Spinal cord (tissue), 10 donors: ENCODE measurements at places on chromosomes 6 and 20.

DNA sequence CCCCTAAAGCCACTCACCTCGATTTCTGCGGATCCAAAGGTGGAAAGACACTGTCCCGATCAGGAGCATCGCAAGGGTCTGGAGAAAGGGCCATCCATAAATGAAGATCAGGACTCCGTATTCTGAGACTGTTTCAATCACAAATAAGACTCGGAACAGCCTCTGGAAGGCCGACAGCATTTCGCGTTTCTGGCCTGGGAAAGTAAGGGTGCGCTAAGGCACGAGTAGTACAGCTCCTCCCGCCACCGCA lies 44.6 kb downstream of the DPPA5 start:
- no peak for DNase-seq

- DNase-seq, result no peak
Observed at GRCh38 chr6:150363733-150364132, 5.1 kb upstream of the IYD start.

DNA sequence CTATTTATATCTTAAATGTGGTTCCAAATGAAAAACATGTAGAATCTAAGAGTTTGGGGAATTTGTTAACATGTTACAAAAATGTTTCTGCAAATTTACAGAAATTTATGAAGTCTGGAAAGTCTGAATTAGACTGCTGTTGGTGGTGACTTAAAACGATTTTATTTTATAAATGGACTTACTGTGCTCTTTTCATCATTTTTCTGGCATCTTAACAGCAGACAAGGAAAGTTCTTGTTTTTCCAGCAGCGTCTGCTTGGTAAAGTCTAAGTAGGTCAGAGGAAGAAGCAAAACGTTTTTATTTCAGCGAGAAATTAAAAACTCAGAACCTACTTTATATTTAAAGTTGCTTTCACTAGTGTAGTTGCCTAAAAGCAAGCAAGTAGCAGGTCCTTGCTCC lies 48.6 kb upstream of the COL9A1 start:
- peak; percentile 55 for DNase-seq

- no peak for DNase-seq
Observed at GRCh38 chr6:7897461-7898192, 13.0 kb downstream of the TXNDC5 start.

DNA sequence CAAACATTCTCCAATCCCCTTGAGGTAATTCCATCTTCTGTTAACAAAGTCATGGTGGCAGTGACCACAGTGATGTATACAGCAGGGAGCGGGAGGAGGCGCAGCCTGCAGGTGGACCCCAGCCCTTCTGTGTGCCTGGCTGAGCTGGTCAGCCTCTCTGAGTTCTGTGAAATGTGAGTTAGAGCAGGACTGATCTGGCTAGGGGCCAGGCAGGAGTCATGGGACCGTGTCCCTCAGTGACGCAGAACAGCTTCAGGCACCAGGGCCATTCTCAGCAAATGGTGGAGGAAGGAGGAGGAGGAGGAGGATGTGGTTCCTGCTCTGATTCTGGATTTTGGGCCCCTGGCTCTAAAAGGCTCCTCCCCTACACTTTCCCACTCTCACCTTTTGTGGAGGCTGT lies 6.9 kb downstream of the PHACTR3 start:
- no peak for DNase-seq
